ENCODE measurements at places on chromosomes 3 and 15.

DNA sequence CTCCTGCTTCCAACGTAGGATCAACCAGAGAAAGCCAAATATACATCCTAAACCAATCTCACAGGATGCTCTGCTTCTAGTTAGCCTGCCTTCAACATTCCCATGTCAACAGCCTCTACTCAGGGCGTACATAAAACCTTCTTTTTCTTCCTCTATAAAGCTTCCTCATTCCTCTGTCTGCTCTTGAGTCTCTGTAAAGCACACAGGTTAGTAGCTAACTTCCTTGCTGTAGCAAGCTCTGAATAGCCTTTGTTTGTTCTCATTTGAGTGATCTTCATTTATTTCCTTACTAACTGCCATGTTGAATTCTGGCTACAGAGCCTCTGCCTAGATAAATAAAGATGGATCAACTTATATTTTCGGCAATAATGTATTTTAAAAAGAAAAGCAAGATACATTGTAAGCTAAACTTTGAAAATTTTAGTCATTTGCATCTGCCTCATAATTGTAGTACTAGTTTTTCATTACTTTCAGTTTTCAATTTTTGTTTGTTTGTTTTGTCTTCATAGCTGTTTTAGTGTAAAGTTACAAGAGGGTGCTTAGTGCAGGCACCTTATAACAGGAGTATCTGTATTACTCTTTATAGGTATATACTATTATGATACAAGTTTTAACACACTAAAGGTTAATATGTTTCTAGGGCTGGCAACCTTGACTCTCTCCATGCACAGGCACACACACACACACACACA lies 498.2 kb downstream of the PYDC2 start:
- DNase-seq: no peak

- no peak for DNase-seq
Observed at GRCh38 chr3:180239939-180240338, 203.2 kb upstream of the PEX5L start.

DNA sequence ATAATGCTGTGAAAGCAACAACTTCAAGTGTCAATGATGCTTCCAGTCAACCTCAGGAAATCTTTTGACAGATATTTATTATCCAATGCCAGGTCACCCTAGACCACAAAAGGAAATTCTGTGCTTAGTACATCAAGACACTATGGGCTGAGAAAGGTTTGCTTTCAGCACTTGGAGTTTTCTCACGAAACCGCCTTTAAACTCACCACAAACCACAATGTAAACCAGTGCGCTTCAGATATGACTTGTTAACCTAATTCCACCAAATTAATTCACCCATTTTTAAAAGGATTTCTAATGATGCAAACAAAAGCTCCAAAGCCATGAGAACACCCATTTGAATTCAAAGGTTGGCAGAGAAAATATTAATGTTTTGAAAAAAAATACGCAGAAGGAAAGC lies 292.9 kb upstream of the NR2F2 start:
- no peak for DNase-seq

GRCh38 chr3:134959516-134959915 lies 164.5 kb downstream of the EPHB1 start:
- DNase-seq: no peak
